ENCODE measurements at places on chromosomes 13 and 19. TPM values are rescaled to one million over a fixed set of nuclear protein-coding genes. Genes with fewer than 3 reads are reported as not detected.

Gene IL12RB1
- total RNA-seq: not detected

Gene LILRB4
- total RNA-seq: not detected

Gene SIGLEC5
- total RNA-seq: not detected

Gene PGLYRP2
- total RNA-seq: not detected

Data from A549 treated with GW870086 at 1 μM for 4 hours (cell line).